Endothelial cell of umbilical vein (primary cell): ENCODE measurements at places on chromosomes 4 and X. TPM values are rescaled to one million over a fixed set of nuclear protein-coding genes. Genes with fewer than 3 reads are reported as not detected.
A peak's percentile ranks its signal among the peaks of the same experiment; 100 is the strongest.

DNA sequence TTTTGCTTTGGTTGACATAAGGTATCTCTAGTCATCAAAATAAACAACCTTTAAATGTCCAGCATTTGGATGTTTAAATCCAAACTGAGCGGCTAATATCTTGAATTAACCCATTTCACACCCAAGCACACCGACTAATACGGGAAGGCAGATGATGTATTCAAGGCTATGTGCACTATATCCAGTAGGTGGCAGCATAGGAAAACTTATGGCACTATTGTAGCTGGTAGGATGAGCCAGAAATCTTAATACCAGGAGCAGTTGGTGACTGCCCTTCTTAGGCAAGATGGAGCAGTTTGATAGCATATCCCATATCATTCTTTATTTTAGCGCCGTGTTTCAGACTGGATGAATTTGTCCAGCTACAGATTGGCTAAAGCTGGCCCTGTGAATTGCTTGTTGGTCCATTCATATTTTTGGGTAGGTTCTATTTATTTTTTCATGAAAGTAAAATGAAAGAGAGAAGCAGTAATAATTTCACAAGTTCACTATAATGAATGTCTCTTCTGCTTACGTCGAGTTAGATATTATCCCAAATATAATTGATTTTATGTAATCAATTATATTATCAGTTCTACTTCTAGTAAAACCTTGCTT, 24.4 kb downstream of the UCHL1 start:
- H3K36me3 ChIP-seq, result no peaks in the 10 kb centered on the region
- H3K4me1 ChIP-seq, result no peaks in the 10 kb centered on the region
- H3K4me3 ChIP-seq, result no peak overlapping the region
- DNase-seq, result peak; percentile 87
- no peak overlapping the region for H3K27ac ChIP-seq
- peaks cover 1% of the 10 kb centered on the region for H3K27me3 ChIP-seq

- no peak for DNase-seq
- no peak overlapping the region for H3K4me3 ChIP-seq
- peaks cover 14% of the 10 kb centered on the region for H3K4me1 ChIP-seq
- H3K36me3 ChIP-seq, result peaks cover 4% of the 10 kb centered on the region
- no peaks in the 10 kb centered on the region for H3K27me3 ChIP-seq
Observed at GRCh38 chrX:56764975-56765791, 36.1 kb downstream of the NBDY start.

DNA sequence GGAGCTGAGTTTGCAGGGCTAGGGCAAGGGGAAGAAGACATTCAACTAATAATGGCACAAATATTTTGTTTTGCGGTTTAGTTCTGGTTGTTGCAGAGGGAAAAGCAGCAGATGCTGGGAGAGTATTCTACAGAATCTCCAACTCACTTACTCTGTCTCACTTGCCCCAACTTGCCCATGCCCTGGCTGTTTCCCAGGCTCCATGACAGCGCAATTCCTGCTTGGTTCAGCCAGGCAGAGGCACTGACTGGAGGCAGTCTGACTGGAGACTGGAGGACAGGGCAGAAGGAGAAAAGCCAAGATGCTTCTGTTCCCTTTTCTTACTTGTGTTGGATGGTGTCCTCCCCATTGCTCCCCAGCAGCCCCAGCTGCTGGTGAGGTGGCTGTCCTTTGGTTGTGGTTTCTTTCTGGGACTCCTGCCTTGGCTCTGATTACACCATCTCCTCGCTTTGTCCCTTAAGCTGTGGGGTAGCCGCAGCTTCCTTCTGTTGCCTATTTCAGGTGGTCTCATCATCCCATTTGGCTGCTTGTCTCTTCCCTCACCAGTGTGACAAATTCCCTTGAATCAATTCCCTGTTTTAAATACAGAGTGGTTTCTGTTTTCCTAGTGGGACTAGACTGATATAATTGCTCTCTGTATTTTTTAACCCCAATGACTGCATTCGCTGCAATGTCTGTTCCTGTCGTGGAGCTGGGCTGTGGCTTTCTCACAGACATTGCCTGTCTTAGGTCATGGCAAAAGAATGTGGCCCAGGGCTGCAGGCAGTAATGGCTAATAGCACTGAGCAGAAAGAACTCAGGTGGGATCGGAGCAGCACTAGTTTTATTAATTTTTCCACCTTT, 24.2 kb upstream of the RASL11B start:
- no peaks in the 10 kb centered on the region for H3K36me3 ChIP-seq
- H3K4me1 ChIP-seq, result no peaks in the 10 kb centered on the region
- no peak overlapping the region for H3K27ac ChIP-seq
- peaks cover 18% of the 10 kb centered on the region for H3K27me3 ChIP-seq
- DNase-seq, result no peak

- peak overlapping the region; percentile 75 for H3K27ac ChIP-seq
- peaks cover 22% of the 10 kb centered on the region for H3K4me1 ChIP-seq
- H3K4me3 ChIP-seq, result no peak overlapping the region
- peak; percentile 54 for DNase-seq
- H3K36me3 ChIP-seq, result no peaks in the 10 kb centered on the region
Observed at GRCh38 chrX:45621376-45622041, 420.8 kb upstream of the DIPK2B start.

DNA sequence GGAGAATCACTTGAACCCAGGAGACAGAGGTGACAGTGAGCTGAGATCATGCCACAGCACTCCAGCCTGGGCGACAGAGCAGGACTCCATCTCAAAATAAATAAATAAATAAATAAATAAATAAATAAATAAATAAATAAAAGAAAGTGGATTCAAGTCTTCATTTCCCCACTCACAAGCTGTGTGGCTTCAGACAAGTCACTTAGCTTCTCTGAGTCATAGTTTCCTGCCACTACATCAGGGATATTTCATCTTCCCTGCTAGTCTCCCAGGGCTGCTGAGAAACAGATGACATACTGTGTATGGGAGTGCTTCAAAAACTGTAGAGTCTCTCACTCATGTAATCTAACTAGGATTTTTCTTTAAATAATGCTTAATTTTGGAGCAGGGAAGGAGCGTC, 37.2 kb downstream of the TBC1D9 start:
- peak overlapping the region; percentile 80 for H3K27ac ChIP-seq
- peaks cover 32% of the 10 kb centered on the region for H3K4me1 ChIP-seq
- DNase-seq, result peak; percentile 62
- H3K36me3 ChIP-seq, result peaks cover 2% of the 10 kb centered on the region
- H3K27me3 ChIP-seq, result no peaks in the 10 kb centered on the region
- no peak overlapping the region for H3K4me3 ChIP-seq

GRCh38 chr4:70903291-70903603, 1.1 kb downstream of the MOB1B start:
- H3K4me3 ChIP-seq, result peak overlapping the region; percentile 99
- DNase-seq, result peak; percentile 63
- H3K36me3 ChIP-seq, result no peaks in the 10 kb centered on the region
- peaks cover 14% of the 10 kb centered on the region for H3K4me1 ChIP-seq
- H3K27me3 ChIP-seq, result no peaks in the 10 kb centered on the region
- H3K27ac ChIP-seq, result peak overlapping the region; percentile 71

DNA sequence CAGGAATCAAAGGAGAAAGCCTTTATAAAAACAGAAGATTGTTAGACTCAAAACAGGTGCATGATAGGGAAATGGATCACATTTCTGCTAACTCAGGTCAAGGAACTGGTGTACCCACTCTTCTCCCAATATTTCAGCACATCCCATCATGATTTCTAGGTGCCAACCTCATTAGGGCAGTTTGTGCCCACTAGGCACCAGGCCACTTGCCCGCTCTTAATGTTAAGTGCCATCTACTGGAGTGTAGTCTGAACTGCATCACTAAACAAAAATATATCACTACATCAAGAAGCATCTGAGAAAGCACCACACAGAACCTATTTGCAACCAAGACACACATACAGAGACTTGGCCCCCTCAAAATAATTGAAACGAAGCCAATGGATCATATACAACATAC, 140.4 kb upstream of the GRID2 start:
- H3K4me3 ChIP-seq, result no peak overlapping the region
- no peak overlapping the region for H3K27ac ChIP-seq
- H3K36me3 ChIP-seq, result no peaks in the 10 kb centered on the region
- H3K27me3 ChIP-seq, result no peaks in the 10 kb centered on the region
- no peaks in the 10 kb centered on the region for H3K4me1 ChIP-seq
- DNase-seq, result peak; percentile 27

FGFBP1 gene
- not detected in 2 replicates for total RNA-seq

USP26 gene
- total RNA-seq, result not detected in 2 replicates

TLR1 gene
- 2.7 and 4.6 TPM in 2 replicates for total RNA-seq
